ENCODE measurements at places on chromosomes 4 and X.

DNA sequence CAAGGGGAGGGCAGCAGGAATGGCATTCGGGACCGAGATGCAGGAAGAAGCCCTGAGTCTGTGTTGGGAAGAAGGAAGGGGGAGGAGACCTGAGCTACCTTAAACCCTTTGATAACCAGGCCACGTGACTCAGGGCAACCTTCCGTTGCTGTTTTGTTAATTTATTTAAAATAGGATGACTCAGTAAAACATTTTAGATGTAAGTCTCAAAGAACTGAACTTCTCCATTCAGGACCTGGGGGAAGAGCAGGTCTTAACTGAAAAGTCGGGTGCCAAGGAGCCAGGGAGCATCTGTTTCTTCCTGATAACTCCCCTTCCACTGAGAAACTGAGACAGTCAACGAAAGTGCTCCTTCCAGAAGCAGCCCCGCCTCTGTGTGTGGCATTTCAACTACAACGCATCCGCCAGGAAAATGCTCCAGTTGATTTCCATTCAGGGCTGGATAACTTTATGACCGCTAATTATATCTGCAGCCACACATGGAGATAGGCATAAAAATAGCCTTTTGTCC is 88.0 kb downstream of the IRF2 start:
- no peak for DNase-seq
- peaks cover 42% of the 10 kb centered on the region for H3K36me3 ChIP-seq
- H3K27ac ChIP-seq, result no peak overlapping the region
- H3K4me1 ChIP-seq, result peaks cover 12% of the 10 kb centered on the region
- no peak overlapping the region for H3K4me3 ChIP-seq

GRCh38 chr4:175341203-175341755 is 423.1 kb downstream of the ADAM29 start:
- no peaks in the 10 kb centered on the region for H3K27me3 ChIP-seq
- no peak overlapping the region for H3K27ac ChIP-seq
- no peak for DNase-seq
- no peaks in the 10 kb centered on the region for H3K4me1 ChIP-seq
- no peak overlapping the region for H3K4me3 ChIP-seq

DNA sequence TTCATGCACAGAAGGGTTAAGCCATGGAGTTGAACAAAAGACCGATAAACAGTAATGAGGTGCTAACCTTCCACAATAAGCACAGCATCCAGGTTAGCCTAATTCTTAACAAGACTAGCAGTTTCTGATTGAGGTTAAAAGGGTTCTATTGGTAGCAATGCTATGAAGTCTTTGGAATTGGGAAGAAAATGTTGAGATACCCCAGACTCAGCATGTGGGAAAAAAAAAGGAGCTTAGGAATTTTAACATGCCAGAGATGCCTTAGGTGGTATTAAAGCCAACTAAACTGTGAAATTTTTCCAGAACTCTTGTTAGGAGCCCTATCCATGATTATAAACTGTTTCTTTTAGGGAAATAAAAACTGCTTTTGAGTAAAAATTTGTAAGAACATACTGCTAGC is 391.7 kb downstream of the GABRG1 start:
- no peaks in the 10 kb centered on the region for H3K4me1 ChIP-seq
- no peak overlapping the region for H3K27ac ChIP-seq
- H3K4me3 ChIP-seq, result no peak overlapping the region
- H3K36me3 ChIP-seq, result no peaks in the 10 kb centered on the region

- no peaks in the 10 kb centered on the region for H3K36me3 ChIP-seq
- DNase-seq, result no peak
- H3K4me3 ChIP-seq, result no peak overlapping the region
- H3K4me1 ChIP-seq, result no peaks in the 10 kb centered on the region
Observed at GRCh38 chr4:99383833-99384392, 31.4 kb upstream of the ADH1C start.

- no peaks in the 10 kb centered on the region for H3K4me1 ChIP-seq
- no peaks in the 10 kb centered on the region for H3K36me3 ChIP-seq
- H3K27ac ChIP-seq, result no peak overlapping the region
- H3K4me3 ChIP-seq, result no peak overlapping the region
- H3K27me3 ChIP-seq, result no peaks in the 10 kb centered on the region
Observed at GRCh38 chr4:127469959-127470809, 162.6 kb upstream of the INTU start.

DNA sequence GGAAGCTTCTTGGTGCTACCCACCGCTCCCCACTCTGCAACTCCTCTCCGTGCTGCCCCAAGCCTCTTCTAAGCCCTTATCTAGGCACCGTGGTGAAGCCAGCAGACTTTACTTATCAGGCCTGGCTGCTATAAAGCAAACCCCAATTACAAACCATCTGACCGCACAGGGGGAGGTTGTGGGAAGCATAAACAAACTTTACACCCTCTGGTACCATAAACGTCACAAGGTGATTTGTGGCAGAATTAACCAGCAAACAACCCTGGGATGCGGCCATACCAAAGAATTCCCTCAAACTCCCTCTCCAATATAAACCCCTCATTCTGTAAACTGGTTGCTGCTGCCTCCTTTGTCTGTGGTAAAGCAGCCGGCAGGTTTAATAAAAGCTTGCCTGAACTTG is 55.2 kb downstream of the MAGEC2 start:
- H3K36me3 ChIP-seq, result no peaks in the 10 kb centered on the region
- H3K4me1 ChIP-seq, result no peaks in the 10 kb centered on the region
- no peak overlapping the region for H3K4me3 ChIP-seq
- H3K27me3 ChIP-seq, result no peaks in the 10 kb centered on the region

DNA sequence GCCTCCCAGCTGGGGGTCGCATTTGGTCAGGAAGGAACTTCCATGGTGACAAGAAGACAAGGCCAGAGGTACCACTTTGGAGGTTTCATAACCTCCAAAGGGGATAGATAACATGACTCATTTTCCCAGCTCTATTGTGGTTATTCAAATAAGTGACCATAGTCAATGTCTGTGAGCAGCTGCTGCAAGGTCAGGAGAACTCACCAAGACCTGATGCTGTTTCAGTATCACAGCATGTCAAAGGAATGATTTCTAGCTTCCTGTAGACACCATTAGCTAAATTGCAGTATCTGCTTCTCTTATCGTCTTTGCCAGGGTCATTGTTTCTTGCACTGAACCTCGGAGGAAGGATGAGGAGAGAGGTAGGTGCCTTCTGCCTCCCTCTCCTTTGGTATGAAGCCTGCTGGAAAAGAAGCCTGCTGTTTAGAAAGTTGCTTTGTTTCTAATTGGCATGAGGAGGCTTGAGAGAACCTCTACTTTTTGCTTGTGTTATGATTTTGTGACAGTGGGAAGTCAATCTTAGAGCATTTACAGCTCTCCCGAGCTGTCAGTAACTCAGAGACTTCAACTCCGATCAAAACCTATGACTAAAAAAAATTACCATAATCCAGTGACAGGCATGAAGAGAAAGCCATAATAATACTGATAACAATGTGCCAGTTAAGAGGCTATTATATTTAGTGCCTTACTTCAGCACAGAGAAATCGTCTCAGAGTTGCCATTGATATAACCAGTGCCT is 38.0 kb upstream of the GATB start:
- no peaks in the 10 kb centered on the region for H3K4me1 ChIP-seq
- H3K27me3 ChIP-seq, result no peaks in the 10 kb centered on the region
- no peaks in the 10 kb centered on the region for H3K36me3 ChIP-seq
- H3K27ac ChIP-seq, result no peak overlapping the region
- no peak for DNase-seq

- H3K36me3 ChIP-seq, result no peaks in the 10 kb centered on the region
- no peaks in the 10 kb centered on the region for H3K27me3 ChIP-seq
- no peak overlapping the region for H3K4me3 ChIP-seq
- H3K4me1 ChIP-seq, result no peaks in the 10 kb centered on the region
- H3K27ac ChIP-seq, result no peak overlapping the region
- no peak for DNase-seq
Observed at GRCh38 chrX:5842601-5843000, 386.1 kb downstream of the NLGN4X start.

GRCh38 chrX:31366041-31366440 is 294.2 kb upstream of the FTHL17 start:
- no peak overlapping the region for H3K27ac ChIP-seq
- H3K4me1 ChIP-seq, result no peaks in the 10 kb centered on the region
- no peak for DNase-seq
- H3K4me3 ChIP-seq, result no peak overlapping the region
- H3K27me3 ChIP-seq, result no peaks in the 10 kb centered on the region

DNA sequence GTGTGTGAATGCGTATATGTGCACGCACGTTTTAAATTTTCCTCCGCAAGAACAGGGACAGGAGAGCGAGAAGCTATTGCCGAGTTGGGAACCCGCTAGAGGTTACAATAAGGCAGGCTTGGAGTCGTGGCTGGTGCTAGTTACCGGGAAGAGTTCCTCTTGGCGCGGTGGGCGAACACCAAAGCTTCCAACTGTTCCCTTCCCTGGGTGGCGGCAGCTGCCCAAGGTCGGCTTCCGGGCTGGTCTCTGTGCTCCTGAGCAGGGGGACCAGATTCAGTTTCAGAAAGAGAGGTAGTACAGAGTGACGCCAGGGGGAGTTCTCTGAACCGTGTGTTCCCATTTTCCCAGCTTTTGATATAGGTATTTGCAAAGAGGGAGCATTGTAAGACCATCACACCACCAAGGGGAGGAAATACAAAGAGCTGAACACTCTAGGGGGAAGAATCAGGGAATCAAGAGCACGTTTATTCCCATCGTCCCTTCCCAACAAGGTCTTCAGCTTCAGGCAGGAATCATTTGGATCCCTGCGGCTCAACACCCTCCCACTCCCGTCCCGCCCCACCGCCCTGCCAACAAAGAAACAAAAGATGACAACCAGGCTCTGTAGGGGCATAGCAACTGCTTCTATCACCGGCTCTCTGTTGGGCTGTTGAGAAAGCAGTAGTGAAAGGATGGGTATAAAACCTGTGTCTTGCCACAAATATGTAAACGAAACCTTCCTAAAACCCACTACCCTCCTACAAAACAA is 113.6 kb upstream of the TEX13C start:
- H3K4me3 ChIP-seq, result peak overlapping the region; percentile 37
- H3K27me3 ChIP-seq, result peaks cover 11% of the 10 kb centered on the region
- H3K4me1 ChIP-seq, result peaks cover 4% of the 10 kb centered on the region
- H3K27ac ChIP-seq, result no peak overlapping the region

- no peak overlapping the region for H3K4me3 ChIP-seq
- no peaks in the 10 kb centered on the region for H3K36me3 ChIP-seq
- no peak overlapping the region for H3K27ac ChIP-seq
- DNase-seq, result no peak
Observed at GRCh38 chr4:2354760-2355159, 63.7 kb downstream of the ZFYVE28 start.

DNA sequence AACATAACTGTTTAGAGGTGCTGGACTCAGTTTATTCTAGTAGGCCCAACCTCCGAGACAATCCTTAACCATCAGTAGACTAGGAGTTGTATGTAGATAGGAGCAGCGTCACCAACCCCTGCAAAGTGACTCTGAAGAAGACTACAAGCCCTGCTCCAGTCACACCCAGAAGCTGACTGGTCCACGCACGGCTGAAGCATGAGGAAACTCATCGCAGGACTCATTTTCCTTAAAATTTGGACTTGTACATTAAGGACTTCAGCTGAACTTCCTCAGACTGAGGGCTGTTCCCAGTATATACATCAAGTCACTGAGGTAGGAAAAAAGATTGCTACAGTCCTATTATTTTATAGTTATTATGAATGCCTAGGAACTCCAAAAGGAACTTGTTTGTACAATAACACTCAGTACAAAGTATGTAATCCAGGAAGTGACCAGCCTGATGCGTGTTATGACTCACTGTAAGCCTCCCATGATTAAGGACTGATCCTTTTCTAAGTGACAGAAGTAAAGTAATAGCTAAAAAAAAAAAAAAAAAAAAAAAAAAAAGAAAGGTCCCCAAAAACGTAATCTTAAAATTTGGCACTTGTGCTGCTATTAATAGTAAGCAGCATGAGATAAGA is 41.6 kb upstream of the UGT2B7 start:
- no peak for DNase-seq
- H3K27me3 ChIP-seq, result no peaks in the 10 kb centered on the region
- no peaks in the 10 kb centered on the region for H3K36me3 ChIP-seq

- no peaks in the 10 kb centered on the region for H3K36me3 ChIP-seq
- DNase-seq, result no peak
- no peaks in the 10 kb centered on the region for H3K4me1 ChIP-seq
- no peak overlapping the region for H3K27ac ChIP-seq
- no peak overlapping the region for H3K4me3 ChIP-seq
Observed at GRCh38 chr4:67911141-67911540, 27.3 kb upstream of the TMPRSS11D start.

- H3K4me3 ChIP-seq, result peak overlapping the region; percentile 15
- peaks cover 93% of the 10 kb centered on the region for H3K27me3 ChIP-seq
- H3K36me3 ChIP-seq, result no peaks in the 10 kb centered on the region
- peaks cover 12% of the 10 kb centered on the region for H3K4me1 ChIP-seq
Observed at GRCh38 chr4:173522160-173522950, 7.7 kb downstream of the HAND2 start.

GRCh38 chrX:7262551-7262950 is 114.6 kb upstream of the PUDP start:
- no peaks in the 10 kb centered on the region for H3K27me3 ChIP-seq
- no peak overlapping the region for H3K27ac ChIP-seq
- no peak for DNase-seq
- H3K36me3 ChIP-seq, result no peaks in the 10 kb centered on the region
- H3K4me1 ChIP-seq, result no peaks in the 10 kb centered on the region
- H3K4me3 ChIP-seq, result no peak overlapping the region

- no peak for DNase-seq
- H3K36me3 ChIP-seq, result no peaks in the 10 kb centered on the region
- no peak overlapping the region for H3K4me3 ChIP-seq
- no peaks in the 10 kb centered on the region for H3K4me1 ChIP-seq
- H3K27ac ChIP-seq, result no peak overlapping the region
Observed at GRCh38 chr4:188606635-188607034, 467.4 kb downstream of the TRIML1 start.

- H3K27ac ChIP-seq, result no peak overlapping the region
Observed at GRCh38 chrX:147550217-147550616, 361.5 kb upstream of the FMR1 start.

- H3K4me3 ChIP-seq, result peak within 1 kb of the TSS; percentile 85
- peaks cover 18% of the 10 kb centered on the region for H3K4me1 ChIP-seq
- no peaks in the 10 kb centered on the region for H3K36me3 ChIP-seq
- peak within 1 kb of the TSS; percentile 67 for H3K27ac ChIP-seq
- DNase-seq, result peak; percentile 57
- no peaks in the 10 kb centered on the region for H3K27me3 ChIP-seq
Observed at GRCh38 chrX:3713225-3713936, at the start of gene PRKX. PRKX (minus strand) TSS chrX:3713649; CDS start chrX:3713253, 396 bp downstream.

DNA sequence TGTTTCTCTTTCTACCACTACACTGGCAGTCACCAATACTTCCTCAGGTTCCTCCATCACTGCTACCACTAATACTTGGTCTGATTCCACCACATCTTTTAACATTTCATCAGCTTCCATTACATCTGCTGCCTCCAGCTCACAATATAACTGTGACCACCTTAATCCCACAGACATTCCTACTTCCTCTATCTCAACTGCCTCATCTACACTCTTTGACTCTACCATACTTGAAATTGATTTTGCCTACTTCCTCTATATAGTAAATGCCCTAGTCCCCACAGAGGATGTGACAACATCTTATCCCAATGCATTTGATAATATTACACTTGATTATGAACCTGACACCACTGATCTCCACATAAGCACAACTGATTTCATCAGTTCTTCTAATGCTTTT is 29.0 kb downstream of the OPRPN start:
- no peaks in the 10 kb centered on the region for H3K27me3 ChIP-seq
- H3K4me1 ChIP-seq, result no peaks in the 10 kb centered on the region
- no peak for DNase-seq
- no peak overlapping the region for H3K27ac ChIP-seq

Data from effector memory CD4-positive, alpha-beta T cell (primary cell).